ENCODE measurements at places on chromosomes 13 and 19.

GRCh38 chr13:28584873-28585381 is 74.0 kb upstream of the POMP start:
- no peak for DNase-seq

DNA sequence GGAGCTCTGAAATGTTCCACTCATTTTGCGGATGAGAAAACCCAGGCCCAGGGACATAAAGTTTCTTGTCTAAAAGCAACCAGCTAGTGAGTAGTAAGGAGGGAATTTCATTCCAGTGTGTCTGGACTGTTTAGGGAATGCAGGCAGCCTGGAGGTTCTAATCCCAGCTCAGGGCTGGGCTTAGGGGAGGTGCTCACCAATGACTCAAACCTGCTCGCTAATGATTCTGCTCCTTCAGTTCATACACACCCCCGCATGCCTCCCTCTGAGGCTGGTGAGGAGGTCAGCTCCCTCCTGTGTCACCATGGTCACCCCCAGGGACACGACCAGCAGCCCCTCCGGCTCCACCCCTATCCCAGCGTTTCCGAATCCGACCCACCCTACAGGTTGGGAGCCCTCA is 34.6 kb downstream of the CYP4F2 start:
- no peak for DNase-seq

GRCh38 chr19:36046443-36047050 is 7.5 kb downstream of the THAP8 start:
- no peak for DNase-seq

- DNase-seq = no peak
These were observed 28.6 kb downstream of the WDFY2 start for GRCh38 chr13:51612867-51613266.

DNA sequence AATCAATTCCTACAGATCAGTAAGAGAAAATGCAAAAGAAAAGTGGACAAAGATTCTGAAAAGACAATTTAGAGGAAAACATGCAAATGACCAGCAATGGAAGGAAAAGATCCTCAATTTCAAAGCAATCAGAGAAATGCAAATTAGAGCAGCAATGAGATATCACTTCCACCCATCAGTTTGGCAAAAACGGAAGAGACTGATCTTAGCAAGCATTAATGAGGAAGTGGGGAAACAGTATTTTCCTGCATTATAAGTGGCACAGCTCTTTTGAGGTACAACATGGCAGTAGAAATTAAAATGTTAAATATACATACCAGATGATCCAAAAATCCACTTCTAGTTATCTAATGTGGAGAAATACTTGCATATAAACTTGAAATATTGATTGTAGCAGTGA is 69.1 kb upstream of the SLC7A1 start:
- no peak for DNase-seq

DNA sequence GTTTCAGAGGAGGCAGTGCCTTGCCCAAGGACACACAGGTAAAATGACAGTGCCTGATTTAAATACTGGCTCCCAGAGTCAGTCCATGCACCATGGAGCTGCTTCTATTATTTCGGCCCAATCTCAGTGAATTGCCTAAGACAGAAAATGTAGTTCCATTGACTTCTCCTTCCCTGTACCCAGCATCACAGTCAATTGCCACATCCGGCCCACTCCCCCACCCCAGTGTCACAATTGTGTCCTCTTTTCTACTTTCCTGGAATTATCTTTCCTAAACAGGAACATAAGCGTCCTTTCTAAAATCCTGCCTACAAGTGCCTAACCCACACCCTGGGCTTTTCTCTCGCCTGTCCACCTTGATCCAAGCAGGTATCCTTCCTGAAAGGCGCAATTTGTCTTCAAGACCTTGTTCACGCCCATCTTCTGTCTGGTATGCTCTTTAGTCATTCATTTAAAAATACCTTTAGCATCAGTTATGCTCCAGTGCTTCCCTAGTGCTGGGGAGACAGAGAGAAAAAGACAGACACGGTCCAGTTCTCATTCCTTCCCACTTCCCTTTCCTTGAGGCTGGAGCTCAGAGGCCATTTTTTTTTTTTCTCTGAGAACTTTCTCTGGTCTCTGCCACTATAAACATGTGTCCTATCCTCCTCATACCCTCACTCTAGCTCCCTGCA is 411.4 kb downstream of the LIG4 start:
- DNase-seq = no peak

DNA sequence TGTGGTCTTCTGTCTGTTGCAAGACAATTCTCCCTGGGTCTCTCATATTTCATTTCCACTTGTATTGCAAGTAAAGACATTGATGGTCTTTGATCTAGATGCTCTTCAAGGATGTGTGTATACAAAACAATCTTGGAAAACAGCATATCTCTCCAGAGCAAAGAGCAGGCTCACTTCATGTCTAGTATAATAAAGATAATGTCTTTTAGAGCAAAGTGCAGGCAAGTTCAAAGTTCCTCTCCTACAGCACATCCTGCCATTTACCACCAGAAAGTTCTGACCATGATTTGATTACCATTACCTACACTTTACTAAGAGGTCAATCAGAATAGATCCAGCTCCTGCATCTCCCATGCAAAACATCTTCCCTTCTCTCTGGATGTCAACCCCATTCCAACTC is 162.8 kb downstream of the DIAPH3 start:
- no peak for DNase-seq

DNA sequence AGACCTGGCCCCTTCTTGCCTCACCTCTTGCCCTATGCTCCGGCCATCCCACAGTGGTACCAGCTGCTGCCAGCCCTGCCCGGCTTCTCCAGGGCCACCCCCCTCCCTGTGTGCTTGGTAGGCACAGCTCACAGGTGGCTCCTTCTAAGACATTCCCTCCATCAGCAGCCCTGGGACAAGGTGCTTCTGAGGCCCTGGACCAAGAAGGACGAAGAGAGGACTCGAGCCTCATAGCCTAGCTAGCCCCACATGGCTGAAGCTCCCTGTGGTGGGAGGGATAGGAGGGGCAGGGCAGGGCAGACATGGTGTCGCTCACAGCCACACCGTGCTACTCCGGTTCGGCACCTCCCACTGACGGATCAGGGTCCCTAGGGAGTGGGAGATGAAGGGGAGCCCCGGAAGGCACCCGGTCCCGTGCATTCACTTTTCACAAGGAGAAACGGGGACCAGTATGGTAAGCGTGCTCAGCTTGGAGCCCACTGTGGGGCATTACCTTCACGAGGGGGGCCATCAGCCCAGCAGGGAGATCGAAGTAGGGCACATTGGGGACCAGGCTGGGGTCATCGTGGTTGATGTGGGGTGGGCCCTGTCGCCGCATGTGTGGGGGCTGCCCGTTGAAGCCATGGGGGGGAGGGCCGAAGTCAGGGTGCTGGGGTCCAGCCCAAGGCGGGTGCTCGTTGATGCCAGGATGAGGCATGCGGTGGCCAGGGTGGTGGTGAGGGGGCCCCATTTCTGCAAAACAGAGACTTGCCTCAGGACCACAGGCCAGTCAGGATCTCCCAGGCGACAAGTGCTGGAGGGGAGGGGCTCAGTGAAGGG is 19.5 kb downstream of the CHERP start:
- DNase-seq = no peak

GRCh38 chr19:40702337-40703012 is 12.0 kb upstream of the NUMBL start:
- no peak for DNase-seq

GRCh38 chr19:49614096-49614833 is 23.3 kb downstream of the PRR12 start:
- DNase-seq = no peak

- no peak for DNase-seq
These were observed 440.5 kb upstream of the SGCG start for GRCh38 chr13:22740264-22740663.

DNA sequence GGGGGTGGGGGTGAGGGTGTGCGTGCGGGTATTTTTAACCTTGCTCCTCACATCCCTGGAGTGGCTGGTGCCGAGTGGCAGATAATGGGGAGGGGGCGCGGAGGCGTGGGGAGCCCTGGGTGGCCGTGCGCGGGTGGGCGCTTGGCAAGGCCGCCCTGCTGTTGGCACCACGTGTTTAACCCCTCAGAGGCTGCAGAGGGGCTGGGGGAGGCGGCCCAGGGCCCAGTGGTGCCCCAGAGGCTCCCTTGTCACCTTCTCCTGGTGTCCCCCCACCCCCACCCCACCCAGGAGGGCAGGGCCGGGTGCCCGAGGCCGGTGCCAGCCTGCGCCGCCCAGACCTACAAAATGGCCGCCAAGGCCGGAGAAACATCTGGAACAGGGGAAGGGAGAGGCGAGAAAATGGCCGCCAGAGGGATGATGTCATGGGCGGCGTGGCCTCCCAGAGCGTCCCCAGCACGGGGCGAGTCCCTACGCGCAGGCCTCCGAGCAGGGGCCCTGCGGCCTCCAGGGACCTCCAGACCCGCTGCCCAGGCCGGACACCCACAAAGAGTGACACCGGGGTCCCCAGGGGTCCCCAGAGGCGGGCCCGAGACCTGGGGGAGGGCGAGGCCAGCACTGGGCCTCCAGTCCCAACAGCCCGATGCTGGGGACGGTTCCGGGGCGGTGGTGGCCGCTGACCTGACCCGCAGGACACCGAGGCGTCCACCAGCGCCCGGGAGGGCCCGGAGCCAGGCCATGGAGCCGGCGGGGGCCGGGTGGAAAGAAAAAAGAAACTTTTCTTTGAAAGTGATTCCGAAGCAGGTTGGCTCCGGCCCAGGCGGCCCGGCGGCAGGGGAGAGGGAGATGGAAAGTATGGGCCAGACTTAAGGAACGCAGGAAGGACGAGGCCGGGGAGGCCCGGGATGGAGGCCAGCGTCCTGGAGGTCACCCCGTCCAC is 38.2 kb downstream of the NFIC start:
- peak; percentile 93 for DNase-seq

GRCh38 chr19:46466536-46467196 is 4.7 kb downstream of the PNMA8A start:
- no peak for DNase-seq

DNA sequence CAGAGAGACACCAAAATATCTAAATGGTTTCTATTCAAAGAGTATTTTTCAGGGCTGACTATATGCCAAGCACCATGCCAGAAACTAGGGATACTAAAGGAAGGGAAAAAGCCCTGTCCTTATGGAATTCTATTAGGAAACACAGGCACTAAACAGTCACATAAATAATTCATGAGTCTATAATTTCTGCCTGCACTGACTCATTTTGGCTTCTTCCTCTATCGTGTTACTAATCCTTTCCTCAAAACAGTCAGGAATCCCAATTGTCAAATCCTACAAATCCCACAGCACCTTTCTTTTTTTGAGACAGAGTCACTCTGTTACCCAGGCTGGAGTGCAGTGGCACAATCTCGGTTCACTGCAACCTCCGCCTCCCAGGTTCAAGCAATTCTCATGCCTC is 29.2 kb downstream of the XPO4 start:
- DNase-seq = no peak

GRCh38 chr13:60242043-60242595 is 78.4 kb upstream of the DIAPH3 start:
- DNase-seq = no peak

- no peak for DNase-seq
These were observed 364 bp downstream of the CKM start for GRCh38 chr19:45322311-45322710.

DNA sequence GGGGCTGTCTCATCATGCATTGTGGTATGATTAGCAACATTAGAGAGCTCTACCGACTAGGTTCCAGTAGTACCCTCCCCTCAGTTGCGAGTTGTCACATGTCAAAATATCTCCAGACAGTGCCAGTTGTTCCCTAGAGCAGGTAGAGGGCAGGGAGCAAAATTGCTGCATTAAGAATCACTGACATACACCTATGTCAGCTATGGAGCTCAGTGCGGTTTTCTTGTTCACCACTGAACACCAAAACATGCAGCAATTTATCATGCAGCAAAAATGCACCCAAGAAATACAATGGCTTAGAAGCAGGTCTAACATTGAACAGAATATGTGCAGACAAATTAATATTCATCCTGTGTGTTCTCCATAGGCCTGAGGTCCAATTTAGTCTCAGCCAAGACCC is 186.9 kb upstream of the STARD13 start:
- no peak for DNase-seq

GRCh38 chr13:101714195-101714594 is 261.7 kb downstream of the ITGBL1 start:
- no peak for DNase-seq

DNA sequence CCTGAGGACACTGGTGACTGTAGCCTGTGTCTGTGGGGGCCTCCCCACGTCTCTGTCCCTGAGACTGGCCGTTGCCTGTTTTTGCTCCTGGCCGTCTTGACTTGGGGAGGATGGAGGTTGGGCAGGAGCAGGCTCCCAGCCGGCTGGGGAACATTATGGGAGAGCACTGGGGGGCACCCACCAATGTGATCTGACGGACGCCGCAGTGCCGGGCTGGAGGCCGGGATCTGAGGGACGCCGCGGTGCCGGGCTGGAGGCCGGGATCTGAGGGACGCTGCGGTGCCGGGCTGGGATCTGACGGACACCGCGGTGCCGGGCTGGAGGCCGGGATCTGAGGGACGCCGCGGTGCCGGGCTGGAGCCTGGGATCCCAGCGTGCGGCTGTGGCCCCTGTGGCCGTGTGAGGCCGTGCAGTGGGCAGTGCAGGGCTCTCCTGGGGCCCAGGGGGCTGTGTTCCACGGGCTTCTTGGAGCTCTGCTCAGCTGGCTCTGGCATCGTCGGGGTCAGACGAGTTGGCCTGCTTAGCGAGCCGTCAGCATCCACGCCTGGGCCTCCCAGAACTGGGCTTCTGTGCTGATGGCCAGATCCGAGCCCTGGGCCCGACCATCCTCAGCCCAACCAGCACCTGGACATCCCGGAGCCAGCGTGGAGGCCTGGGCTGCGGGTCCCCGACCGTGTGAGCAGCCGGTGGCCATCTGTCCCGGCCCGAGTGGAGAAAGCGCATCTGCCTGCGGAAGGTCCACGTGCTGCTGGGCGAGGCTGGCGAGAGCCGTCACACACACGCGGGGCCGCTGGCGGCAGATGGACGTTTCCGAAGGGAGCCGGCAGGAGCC is 45.8 kb downstream of the GAS6 start:
- DNase-seq = no peak

DNA sequence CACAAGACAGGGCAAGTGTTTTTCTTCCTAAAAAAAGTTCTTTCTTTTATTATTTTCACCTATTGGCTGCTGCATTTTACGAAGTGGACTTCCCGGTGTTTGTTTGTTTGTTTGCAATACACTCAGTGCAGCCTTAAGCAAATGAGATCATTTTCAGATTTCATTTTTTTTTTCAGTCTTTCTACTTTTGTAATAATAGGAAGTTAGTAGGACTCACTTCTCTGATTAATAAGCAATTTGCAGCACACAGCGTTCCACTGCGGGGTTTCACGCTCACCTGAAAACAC is 128.3 kb downstream of the STK24 start:
- no peak for DNase-seq

DNA sequence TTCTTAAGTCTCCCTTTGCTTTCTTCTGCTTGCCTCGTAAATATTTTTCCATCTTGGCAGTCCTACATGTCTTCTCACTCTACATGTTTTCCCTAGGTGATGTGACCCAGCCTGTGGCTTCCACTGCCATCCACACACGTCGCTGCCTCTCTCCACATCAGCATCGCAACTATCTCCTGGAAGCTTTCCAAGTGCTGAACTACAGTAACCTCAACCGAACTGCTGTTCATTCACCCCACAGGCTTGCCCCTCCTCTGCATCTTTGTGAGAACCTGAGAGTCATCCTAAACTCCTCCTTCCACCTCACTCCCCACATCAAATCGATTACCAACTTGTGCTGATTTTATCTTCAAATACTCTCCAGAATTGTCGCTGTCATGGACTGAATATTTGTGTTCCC is 41.2 kb upstream of the USPL1 start:
- DNase-seq = no peak

GRCh38 chr13:111658145-111659100 is 338.0 kb downstream of the TEX29 start:
- DNase-seq = peak; percentile 57
